ENCODE measurements at places on chromosomes 1 and 21.
A peak's percentile ranks its signal among the peaks of the same experiment; 100 is the strongest.

DNA sequence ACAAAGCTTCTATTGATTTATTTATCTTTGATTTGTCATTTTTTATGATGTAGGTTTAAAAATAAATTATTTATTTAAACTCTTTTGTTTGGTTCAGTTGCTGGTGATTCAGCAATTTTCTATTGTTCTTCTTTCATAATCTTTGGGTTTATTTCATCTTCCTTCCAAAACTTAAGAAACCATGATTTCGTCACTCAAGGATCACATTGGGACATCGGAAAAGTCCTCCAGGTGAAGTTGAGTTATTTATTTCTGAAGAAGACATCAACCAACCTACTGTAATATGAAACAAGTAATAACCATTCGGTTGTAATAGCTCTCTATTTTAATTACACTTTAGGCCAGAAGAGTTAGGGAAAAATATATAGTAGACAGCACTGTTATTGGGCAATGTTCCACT lies 23.0 kb upstream of the WLS start:
- no peak for DNase-seq

- no peak for DNase-seq
Observed at GRCh38 chr1:84199257-84199656, 55.2 kb downstream of the PRKACB start.

- no peak for DNase-seq
Observed at GRCh38 chr1:57262472-57262871, 161.4 kb downstream of the DAB1 start.

- DNase-seq = no peak
Observed at GRCh38 chr1:68373173-68373572, 76.6 kb downstream of the RPE65 start.

DNA sequence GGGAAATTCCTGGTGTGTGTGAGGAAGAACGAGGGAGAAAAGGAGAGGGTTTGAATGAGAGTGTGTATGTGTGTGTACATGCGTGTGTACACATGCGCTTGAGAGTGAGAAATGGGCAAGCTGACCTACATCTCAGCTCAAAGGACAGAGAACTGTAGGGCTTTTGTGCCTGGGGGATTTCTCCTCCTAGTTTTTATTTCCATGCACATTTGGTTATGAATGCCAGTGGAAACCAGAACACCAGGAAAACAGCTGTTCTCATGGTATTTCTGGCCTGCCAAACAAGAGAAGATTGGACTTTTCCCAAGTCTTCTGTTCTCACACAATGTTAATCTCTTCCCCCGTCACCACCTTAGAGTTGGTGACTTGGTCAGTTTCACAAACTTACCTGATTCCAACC lies 45.2 kb downstream of the SLC44A3 start:
- peak; percentile 78 for DNase-seq

GRCh38 chr1:183879494-183879893 lies 74.6 kb downstream of the RGL1 start:
- peak; percentile 28 for DNase-seq

DNA sequence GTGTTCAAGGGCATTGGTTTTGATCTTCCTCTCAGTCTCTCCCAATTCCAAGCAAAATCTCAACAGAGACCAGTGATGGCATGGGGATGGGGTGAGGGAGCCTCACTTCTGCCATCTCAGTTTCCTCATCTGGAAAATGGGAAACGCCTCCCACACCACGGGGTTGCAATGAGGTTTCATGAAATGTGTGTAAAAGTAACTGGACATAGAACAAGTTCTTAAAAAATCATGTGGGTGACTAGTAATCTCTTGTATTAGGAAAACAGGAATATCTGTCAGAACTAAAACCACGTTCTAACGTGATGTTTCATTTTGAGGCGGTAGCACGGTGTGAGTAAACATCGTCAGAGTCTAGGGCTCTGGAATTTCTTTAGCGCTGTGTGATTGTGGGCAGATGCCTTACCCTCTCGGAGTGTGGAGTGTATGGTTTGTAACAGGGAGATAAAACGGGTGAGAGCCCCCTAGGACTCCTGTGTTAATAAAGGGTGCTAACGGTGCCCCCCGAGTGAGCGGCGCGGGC lies 55.5 kb upstream of the DNAJC6 start:
- DNase-seq = peak; percentile 21
